ENCODE measurements at places on chromosomes 3 and 15.
A peak's percentile ranks its signal among the peaks of the same experiment; 100 is the strongest.

- no peak for DNase-seq
Measured at GRCh38 chr15:27360316-27360715, 389.3 kb downstream of the GABRG3 start.

DNA sequence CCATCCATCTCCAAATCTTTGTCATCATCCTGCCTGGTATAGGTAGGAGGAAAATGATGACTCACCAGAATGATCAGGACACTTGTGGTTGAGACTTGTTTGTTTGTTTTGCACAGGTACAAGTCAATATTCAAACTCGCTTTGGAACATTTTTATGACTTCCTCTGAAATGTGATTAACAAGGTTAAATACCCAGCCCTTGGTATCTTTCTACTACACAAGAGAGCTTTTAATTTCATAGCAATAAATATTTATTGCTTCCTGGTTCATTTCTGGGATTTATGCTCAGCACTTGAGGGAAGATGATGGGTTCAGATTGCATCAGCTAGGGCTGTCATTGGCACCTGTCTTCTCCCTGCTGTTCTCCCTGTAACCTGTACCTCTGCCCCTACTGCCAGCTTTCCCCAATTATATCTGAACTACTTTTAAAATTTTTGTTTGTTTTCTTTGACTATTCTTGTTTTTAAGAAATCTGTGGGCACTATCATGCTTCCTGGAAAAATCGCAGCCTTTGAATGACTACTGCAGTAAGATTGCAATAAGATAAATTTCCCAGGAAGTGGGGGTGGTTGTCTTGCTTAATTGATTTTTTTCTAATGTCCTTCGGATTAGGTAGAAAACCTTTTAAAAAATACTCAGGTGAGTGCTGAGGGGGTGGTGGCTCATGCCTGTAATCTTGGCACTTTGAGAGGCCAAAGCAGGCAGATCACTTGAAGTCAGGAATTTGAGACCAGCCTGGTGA lies 24.3 kb upstream of the GCNT3 start:
- DNase-seq, result no peak

GRCh38 chr3:46578973-46579755 lies 13.1 kb upstream of the LRRC2 start:
- no peak for DNase-seq

GRCh38 chr15:42621996-42622925 lies 46.9 kb downstream of the STARD9 start:
- DNase-seq, result no peak

DNA sequence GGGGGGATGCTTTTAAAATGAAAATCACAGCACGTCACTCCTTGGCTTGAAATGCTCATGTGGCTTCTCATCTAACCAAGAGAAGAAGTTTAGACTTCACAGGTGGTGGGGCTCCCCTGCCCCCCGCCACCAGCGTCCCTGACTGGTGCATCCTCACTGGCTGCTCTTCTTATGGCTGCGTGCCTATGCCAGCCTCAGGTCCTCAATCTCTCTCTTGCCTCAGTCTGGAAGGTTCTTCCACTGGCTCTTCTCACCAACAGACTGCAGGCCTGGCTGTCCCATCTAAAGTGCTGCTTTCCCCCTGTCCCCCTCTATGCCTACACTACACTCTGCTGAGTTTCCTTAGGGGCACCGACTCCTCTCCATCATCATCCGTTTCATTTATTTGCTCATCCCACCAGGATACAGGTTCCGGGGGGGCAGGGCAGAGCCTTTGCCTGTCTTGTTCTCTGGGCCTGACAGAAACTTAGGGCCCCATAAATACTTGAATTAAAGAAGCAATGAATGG lies 20.6 kb downstream of the ABTB1 start:
- no peak for DNase-seq

GRCh38 chr3:195168009-195168762 lies 102.8 kb downstream of the XXYLT1 start:
- no peak for DNase-seq

GRCh38 chr3:129892486-129892856 lies 1.0 kb downstream of the TMCC1 start:
- DNase-seq, result no peak

GRCh38 chr3:139421460-139421859 lies 32.0 kb upstream of the COPB2 start:
- no peak for DNase-seq

DNA sequence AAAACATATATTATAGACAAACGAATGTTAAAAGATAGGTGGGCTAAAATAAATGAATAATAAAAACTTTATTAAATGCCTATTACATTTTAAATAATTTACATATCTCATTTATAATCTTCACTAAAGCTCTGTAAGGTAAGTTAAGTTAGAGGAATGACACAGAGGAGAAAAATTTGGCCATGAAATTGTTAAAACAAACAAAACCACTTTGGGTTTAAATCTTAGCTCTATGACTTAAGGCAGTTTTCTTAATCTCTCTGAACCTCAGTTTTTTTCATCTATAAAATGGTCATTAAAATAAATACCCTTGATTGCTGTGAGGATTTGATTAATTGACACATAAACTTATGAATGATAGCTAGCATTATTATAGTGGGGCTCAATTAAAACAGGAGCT lies 404.8 kb upstream of the ATP11B start:
- DNase-seq, result no peak

GRCh38 chr3:18892756-18893155 lies 255.6 kb upstream of the KCNH8 start:
- DNase-seq, result no peak

- DNase-seq, result no peak
Measured at GRCh38 chr15:64461721-64462162, 1.4 kb downstream of the ZNF609 start.

DNA sequence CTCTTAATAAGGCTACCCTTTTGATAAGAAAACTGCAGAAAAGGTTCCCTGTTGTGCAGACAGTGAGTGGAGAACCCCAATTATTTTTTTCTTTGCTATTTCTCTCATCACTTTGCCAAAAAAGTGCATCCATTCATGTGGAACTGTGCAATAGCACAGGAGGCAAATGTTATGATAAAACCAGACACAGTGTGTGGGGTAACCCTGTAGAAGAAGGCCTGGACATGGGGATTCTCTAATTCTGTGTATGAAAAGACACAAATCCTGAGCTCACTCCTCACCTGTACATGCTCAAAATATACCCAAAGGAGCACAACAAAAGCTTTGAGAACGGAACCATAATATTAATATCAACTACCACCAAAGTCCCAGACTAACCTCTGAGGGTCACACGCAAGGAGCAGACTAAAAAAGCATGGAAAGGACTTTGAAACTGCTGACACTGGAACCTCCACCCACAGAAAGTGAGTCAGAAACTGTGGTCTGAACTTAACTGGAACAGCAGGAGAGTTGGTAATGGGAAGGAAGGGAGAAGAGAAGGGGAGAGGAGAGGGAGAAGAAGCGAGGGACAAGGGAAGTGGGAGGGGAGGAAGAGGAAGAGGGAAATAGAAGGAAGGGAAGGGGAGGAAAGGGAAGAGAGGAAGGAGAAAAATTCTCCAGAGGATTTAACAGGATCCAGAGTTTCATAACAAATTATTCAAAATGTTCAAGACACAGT lies 299.9 kb downstream of the TBC1D5 start:
- no peak for DNase-seq

GRCh38 chr3:157220211-157220610 lies 60.3 kb upstream of the CCNL1 start:
- DNase-seq, result no peak

- DNase-seq, result peak; percentile 61
Measured at GRCh38 chr3:171192176-171192854, 165.8 kb upstream of the SLC2A2 start.

- DNase-seq, result no peak
Measured at GRCh38 chr3:133294253-133294652, 105.6 kb upstream of the BFSP2 start.

GRCh38 chr3:139518306-139518705 lies 21.2 kb downstream of the RBP1 start:
- no peak for DNase-seq

DNA sequence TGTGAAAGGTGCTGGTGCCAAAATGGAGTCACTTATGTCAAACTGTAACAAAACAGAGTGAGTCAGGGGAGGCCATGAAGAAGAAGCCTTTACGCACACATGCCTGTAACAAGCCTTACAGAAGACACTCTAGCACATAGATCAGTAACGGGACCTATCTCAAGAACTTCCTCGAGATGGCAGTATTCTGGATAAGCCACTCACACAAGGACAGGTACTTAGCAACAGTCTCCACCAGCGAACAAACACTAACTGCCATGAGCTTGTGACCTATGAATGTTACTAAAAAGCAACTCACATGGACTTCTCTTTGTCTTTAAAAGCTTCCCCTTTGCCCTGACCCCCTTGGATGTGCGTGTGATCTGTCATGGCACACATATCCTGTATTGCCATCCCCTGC lies 235.1 kb downstream of the CD47 start:
- DNase-seq, result no peak

- DNase-seq, result no peak
Measured at GRCh38 chr3:120349855-120350125, 636 bp upstream of the LRRC58 start.

DNA sequence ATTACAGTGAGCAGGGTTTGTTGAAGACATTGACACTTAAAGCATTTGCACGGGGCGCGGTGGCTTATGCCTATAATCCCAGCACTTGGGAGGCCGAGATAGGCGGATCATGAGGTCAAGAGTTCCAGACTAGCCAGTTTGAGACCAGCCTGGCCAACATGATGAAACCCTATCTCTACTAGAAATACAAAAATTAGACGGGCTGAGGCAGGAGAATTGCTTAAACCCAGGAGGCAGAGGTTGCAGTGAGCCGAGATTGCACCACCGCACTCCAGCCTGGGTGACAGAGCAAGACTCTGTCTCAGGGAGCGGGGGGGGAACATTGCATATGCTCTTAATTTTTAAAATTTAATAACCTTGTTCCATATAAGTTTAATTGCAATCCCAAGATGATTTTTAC lies 11.9 kb downstream of the STT3B start:
- DNase-seq, result no peak

GRCh38 chr3:197482001-197482400 lies 73.8 kb downstream of the BDH1 start:
- no peak for DNase-seq

Measured in brain pericyte (primary cell).